Glutamatergic neuron (in vitro differentiated cells): ENCODE measurements at places on chromosomes 3 and 15. TPM values are rescaled to one million over a fixed set of nuclear protein-coding genes. Genes with fewer than 3 reads are reported as not detected.

The ROPN1 gene
- total RNA-seq, result not detected

The LIPC gene
- not detected for total RNA-seq

GRCh38 chr3:133440652-133441051 is 40.8 kb downstream of the BFSP2 start:
- DNase-seq, result no peak

The CCNDBP1 gene
- 86.8 TPM for total RNA-seq

The RPUSD3 gene
- total RNA-seq, result 81.7 TPM

The ATP10A gene
- not detected for total RNA-seq

DNA sequence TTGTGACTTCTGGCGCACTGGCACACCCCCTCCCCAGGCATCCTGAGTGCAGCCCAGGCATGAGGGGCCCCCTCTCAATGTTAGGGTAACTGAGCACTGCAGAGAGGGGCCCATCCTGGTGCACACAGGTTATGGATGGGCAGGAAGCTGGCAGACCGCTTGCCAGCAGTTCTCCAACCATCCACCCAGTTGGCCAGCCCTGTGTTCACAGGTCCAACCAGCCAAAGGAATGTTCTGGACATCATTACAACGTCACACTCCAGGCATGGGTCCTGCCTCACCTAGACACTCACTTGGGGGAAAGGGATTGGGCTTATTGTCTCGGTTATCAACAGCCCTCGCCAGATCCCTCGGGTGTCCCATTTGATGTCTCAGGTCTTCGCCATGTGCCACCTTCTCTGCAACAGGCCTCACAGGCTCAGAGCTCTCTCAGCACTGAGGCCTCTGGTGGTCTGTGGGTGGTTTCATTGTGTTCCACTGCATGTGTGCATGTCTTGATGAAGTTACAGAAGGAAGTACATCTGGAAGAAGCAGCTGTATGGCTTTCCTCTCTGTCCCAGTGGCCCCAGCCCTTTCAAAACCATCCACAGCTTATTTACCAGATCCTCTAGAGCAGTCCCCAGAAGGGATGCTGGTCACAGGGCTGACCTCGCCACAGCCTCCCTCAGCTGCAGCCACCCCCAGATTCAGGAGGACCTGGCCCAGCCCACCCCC is 23.7 kb downstream of the ADCY5 start:
- no peak for DNase-seq

The RBP2 gene
- not detected for total RNA-seq

GRCh38 chr3:117706756-117707155 is 997.2 kb downstream of the TUSC7 start:
- DNase-seq, result no peak

The C3orf85 gene
- not detected for total RNA-seq

The CLSTN2 gene
- total RNA-seq, result 3.1 TPM

The ITPR1 gene
- 6.9 TPM for total RNA-seq
